CD8-positive, alpha-beta memory T cell (primary cell): ENCODE measurements at places on chromosomes 2 and 18. TPM values are rescaled to one million over a fixed set of nuclear protein-coding genes. Genes with fewer than 3 reads are reported as not detected.

GRCh38 chr18:4599312-4599711 is 144.2 kb upstream of the DLGAP1 start:
- H3K36me3 ChIP-seq, result no peaks in the 10 kb centered on the region
- H3K27ac ChIP-seq, result no peak overlapping the region
- no peak overlapping the region for H3K4me3 ChIP-seq
- DNase-seq, result no peak
- H3K27me3 ChIP-seq, result no peaks in the 10 kb centered on the region
- H3K4me1 ChIP-seq, result no peaks in the 10 kb centered on the region

DNA sequence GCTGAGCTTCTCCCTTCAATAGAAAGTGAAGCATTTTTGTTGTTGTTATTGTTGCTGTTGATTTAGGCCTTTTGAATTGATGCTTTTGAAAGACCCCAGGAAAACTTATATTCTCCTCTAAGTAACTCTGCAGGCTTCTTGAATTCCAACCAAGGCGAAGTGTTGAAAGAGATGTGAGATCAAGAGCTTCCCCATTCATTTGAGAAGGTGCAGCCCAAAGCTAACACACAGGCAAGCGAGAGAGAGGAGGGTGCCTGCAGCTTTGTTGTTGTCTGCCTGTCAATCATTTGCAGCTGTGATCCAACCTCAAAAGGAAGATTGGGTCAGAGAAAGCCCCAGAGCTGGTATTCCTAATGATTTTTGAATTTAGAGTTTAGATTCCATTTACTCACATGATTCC is 963.6 kb upstream of the CNTNAP5 start:
- no peaks in the 10 kb centered on the region for H3K36me3 ChIP-seq
- H3K4me1 ChIP-seq, result no peaks in the 10 kb centered on the region
- no peak for DNase-seq
- no peak overlapping the region for H3K27ac ChIP-seq

DNA sequence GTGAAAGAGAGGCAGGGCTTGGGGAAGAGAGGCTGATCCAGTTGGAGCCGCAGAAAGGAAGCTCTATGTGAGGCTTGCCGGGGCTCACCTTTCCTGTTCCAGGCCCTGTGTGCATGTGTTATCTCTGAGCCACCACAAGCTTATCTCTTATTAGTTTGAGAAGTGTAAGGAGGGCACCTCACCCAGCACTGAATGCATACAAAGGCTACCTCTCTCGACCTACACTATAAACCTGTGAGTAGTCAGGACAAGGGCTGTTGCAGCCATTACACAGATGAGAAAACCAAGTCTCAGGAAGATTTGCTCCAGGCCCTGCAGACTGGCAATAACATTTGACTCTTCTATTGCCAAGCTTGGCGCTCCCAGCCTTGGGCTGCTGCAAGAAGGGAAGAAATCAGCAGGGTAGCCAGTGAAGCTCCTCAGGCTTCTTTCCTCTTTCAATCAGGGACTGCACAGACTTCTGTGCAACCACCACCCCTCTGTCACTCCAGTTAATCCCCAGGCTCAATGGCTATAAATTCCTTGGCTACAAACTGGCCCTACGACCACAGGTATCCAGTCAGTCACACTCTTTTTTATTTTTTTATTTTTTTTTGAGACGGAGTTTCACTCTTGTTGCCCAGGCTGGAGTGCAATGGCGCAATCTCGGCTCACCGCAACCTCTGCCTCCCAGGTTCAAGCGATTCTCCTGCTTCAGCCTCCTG is 73.8 kb downstream of the CLHC1 start:
- no peak for DNase-seq
- H3K4me1 ChIP-seq, result no peaks in the 10 kb centered on the region
- no peak overlapping the region for H3K27ac ChIP-seq
- H3K27me3 ChIP-seq, result no peaks in the 10 kb centered on the region

GRCh38 chr2:30768708-30769480 is 38.4 kb downstream of the CAPN13 start:
- no peaks in the 10 kb centered on the region for H3K36me3 ChIP-seq
- no peak for DNase-seq
- no peaks in the 10 kb centered on the region for H3K4me1 ChIP-seq
- no peak overlapping the region for H3K27ac ChIP-seq
- H3K27me3 ChIP-seq, result no peaks in the 10 kb centered on the region

- H3K36me3 ChIP-seq, result no peaks in the 10 kb centered on the region
- no peaks in the 10 kb centered on the region for H3K27me3 ChIP-seq
- no peak overlapping the region for H3K4me3 ChIP-seq
- H3K27ac ChIP-seq, result no peak overlapping the region
- no peaks in the 10 kb centered on the region for H3K4me1 ChIP-seq
Observed at GRCh38 chr18:55064760-55065159, 105.5 kb upstream of the CCDC68 start.

- no peak overlapping the region for H3K27ac ChIP-seq
- H3K27me3 ChIP-seq, result no peaks in the 10 kb centered on the region
- no peak for DNase-seq
- no peak overlapping the region for H3K4me3 ChIP-seq
- H3K36me3 ChIP-seq, result no peaks in the 10 kb centered on the region
Observed at GRCh38 chr2:214103276-214104001, 307.4 kb upstream of the VWC2L start.

GRCh38 chr18:7557973-7558372 is 9.1 kb upstream of the PTPRM start:
- H3K27ac ChIP-seq, result no peak overlapping the region
- H3K4me3 ChIP-seq, result no peak overlapping the region
- H3K27me3 ChIP-seq, result no peaks in the 10 kb centered on the region

- H3K27me3 ChIP-seq, result peaks cover 3% of the 10 kb centered on the region
- no peak for DNase-seq
- no peak overlapping the region for H3K27ac ChIP-seq
- H3K36me3 ChIP-seq, result no peaks in the 10 kb centered on the region
- no peak overlapping the region for H3K4me3 ChIP-seq
- H3K4me1 ChIP-seq, result no peaks in the 10 kb centered on the region
Observed at GRCh38 chr2:65583061-65583460, 150.7 kb upstream of the SPRED2 start.

DNA sequence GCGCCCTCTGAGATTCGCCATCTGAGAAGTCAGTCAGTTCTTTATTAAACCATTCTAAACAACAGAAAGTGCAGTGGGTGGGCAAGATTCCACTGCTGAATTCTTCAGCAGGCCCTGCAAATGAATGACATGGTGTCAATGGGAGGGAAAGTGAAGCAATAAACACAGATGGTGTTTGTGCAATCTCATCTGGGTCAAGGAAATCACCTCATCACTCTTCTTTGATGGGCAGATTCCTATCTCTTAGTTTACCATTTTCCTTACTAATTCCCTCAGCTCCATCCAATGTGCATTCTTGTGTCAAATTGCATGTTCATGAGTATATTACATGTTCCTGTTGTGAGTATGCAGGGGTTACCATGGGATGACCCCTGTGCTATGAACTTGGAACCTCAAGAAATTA is 100.7 kb upstream of the CYP1B1 start:
- H3K27me3 ChIP-seq, result no peaks in the 10 kb centered on the region
- H3K27ac ChIP-seq, result no peak overlapping the region
- H3K4me1 ChIP-seq, result no peaks in the 10 kb centered on the region
- H3K4me3 ChIP-seq, result no peak overlapping the region
- no peaks in the 10 kb centered on the region for H3K36me3 ChIP-seq

RAX gene
- not detected for total RNA-seq

PRKAG3 gene
- total RNA-seq, result not detected

FZD7 gene
- total RNA-seq, result 0.75 TPM

AMER3 gene
- total RNA-seq, result not detected
